ENCODE measurements at places on chromosomes 13 and 19.

GRCh38 chr19:10289167-10289835, 451 bp upstream of the ICAM5 start:
- peak; percentile 70 for DNase-seq

GRCh38 chr13:97120346-97120745, 101.8 kb upstream of the MBNL2 start:
- no peak for DNase-seq

GRCh38 chr13:24906268-24906667, 142.3 kb downstream of the RNF17 start:
- DNase-seq: no peak

DNA sequence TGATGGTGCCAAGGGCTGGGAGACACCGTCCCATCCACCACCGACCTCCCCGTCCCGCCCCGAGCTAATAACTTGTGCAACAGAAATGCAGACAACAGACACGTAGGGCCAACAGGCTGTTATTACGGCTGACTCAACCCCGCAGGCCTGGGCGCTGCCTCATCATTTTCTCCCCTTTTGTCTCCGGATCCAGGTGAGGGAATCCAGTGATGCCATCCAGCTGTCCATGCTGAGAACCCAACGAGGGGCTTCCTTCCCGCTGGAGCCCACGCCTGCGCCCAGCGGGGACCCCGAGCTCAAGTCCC, 6.4 kb upstream of the DIRAS1 start:
- no peak for DNase-seq

GRCh38 chr19:45099467-45100191, 6.7 kb downstream of the PPP1R37 start:
- no peak for DNase-seq
